ENCODE measurements at places on chromosomes 6 and 20.

DNA sequence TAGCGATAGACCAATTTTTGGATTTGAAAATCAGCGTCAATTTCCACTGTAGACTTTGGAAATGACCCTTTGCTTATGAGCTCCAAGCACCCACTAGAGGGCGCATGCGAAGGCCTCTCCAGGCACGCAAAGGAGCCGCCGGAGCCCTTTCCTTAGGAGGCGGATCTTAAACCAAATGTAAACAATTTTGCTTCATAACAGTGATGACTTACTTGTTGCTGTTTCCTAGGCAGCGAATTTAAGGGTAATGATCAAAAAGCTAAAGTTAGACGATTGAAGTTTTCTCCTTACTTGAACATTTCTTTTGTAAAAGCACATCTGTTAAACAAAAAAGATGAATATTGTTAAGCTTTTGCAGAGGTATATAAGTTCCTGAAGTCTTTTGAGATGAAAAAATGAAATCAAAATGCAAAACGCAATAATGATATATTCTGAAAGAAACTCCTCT is 29.2 kb upstream of the EXOC2 start:
- DNase-seq, result no peak

- DNase-seq, result no peak
These were observed 15.1 kb upstream of the SNX3 start for GRCh38 chr6:108275976-108276375.

DNA sequence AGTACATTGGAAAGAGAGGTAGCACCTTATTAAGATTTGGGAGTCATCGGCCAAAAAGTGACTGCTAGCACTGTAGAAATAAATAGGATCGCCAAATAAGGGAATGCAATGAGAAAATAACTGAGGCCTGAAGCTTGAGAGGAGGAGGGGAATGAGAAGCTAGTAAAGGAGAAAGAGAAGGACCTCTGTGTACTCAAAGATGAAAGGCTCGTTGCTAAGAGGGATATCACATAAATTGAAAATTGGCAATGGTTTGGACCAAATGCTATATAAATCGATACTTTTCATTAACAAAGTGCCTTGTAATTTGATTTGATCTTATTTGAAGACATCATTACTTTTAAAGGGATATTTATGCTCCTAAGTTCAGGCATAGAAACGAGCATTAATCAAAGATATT is 796.3 kb downstream of the QKI start:
- DNase-seq, result no peak

DNA sequence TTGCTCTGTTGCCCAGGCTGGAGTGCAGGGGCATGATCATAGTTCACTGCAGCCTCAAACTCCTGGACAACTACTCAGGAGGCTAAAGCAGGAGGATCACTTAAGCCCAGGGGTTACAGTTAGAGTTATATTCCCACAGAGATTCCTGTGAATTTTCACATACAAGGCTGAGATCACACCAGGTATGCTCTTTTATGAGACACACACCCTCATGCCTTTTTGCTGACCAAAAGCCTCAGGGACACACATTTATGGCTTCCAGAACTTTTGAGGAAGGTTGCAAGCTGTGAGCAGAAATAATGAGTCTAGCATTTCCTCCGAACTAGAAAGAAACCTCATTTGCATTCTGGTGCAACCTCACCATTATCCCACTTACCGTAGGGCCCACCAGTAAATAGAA is 370.5 kb upstream of the ARID1B start:
- DNase-seq, result no peak

GRCh38 chr6:55560290-55560885 is 18.6 kb downstream of the HMGCLL1 start:
- DNase-seq, result no peak

GRCh38 chr6:147204843-147205311 is 660 bp downstream of the STXBP5 start:
- no peak for DNase-seq

Data from vagina (tissue), 2 donors.